ENCODE measurements at places on chromosomes 1 and 21.

DNA sequence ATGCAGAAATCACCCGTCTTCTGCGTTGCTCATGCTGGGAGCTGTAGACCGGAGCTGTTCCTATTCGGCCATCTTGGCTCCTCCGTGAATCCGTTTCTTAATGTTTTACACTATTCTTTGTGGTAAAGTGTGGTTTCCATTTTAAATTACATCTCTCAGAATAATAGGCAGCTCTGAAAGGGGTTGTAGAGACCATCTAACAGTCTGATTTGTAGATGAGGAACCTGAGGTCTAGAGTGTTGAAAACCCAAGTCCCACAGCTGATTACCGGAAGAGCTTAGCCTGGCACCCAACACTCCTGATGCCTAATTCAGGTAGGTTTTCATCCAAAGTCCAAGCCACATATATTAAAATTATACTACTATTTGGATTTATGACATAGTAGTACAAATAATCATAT is 144.0 kb downstream of the LEPR start:
- no peak for DNase-seq
- H3K36me3 ChIP-seq = no peaks in the 10 kb centered on the region
- H3K27ac ChIP-seq = no peak overlapping the region
- no peak overlapping the region for H3K4me3 ChIP-seq
- no peaks in the 10 kb centered on the region for H3K27me3 ChIP-seq

- no peak overlapping the region for H3K4me3 ChIP-seq
- no peaks in the 10 kb centered on the region for H3K27me3 ChIP-seq
- H3K4me1 ChIP-seq = peaks cover 16% of the 10 kb centered on the region
- no peaks in the 10 kb centered on the region for H3K36me3 ChIP-seq
- no peak for DNase-seq
Observed at GRCh38 chr1:149929856-149930255, 2.3 kb upstream of the SF3B4 start.

- no peaks in the 10 kb centered on the region for H3K27me3 ChIP-seq
- peak overlapping the region; percentile 34 for H3K27ac ChIP-seq
- H3K36me3 ChIP-seq = no peaks in the 10 kb centered on the region
- DNase-seq = no peak
- H3K4me3 ChIP-seq = peak overlapping the region; percentile 98
- peaks cover 6% of the 10 kb centered on the region for H3K4me1 ChIP-seq
Observed at GRCh38 chr1:226732856-226733291, 6.2 kb downstream of the ITPKB start.

GRCh38 chr1:109543283-109543987 is 3.8 kb downstream of the GPR61 start:
- H3K27ac ChIP-seq = no peak overlapping the region
- no peaks in the 10 kb centered on the region for H3K27me3 ChIP-seq
- H3K4me1 ChIP-seq = peaks cover 7% of the 10 kb centered on the region
- no peak for DNase-seq
- H3K36me3 ChIP-seq = no peaks in the 10 kb centered on the region
- H3K4me3 ChIP-seq = no peak overlapping the region

GRCh38 chr21:17834639-17835354 is 15.6 kb upstream of the C21orf91 start:
- H3K4me3 ChIP-seq = no peak overlapping the region
- no peak for DNase-seq
- H3K27me3 ChIP-seq = no peaks in the 10 kb centered on the region
- no peaks in the 10 kb centered on the region for H3K4me1 ChIP-seq
- H3K36me3 ChIP-seq = no peaks in the 10 kb centered on the region
- no peak overlapping the region for H3K27ac ChIP-seq

- H3K27me3 ChIP-seq = no peaks in the 10 kb centered on the region
- no peak for DNase-seq
- no peaks in the 10 kb centered on the region for H3K36me3 ChIP-seq
- peaks cover 10% of the 10 kb centered on the region for H3K4me1 ChIP-seq
- no peak overlapping the region for H3K27ac ChIP-seq
Observed at GRCh38 chr1:205980237-205980870, 22.8 kb downstream of the RAB7B start.

- H3K27me3 ChIP-seq = peaks cover 58% of the 10 kb centered on the region
- H3K27ac ChIP-seq = no peak overlapping the region
- H3K4me1 ChIP-seq = no peaks in the 10 kb centered on the region
- no peak for DNase-seq
Observed at GRCh38 chr1:179743679-179744400, 749 bp downstream of the FAM163A start.

DNA sequence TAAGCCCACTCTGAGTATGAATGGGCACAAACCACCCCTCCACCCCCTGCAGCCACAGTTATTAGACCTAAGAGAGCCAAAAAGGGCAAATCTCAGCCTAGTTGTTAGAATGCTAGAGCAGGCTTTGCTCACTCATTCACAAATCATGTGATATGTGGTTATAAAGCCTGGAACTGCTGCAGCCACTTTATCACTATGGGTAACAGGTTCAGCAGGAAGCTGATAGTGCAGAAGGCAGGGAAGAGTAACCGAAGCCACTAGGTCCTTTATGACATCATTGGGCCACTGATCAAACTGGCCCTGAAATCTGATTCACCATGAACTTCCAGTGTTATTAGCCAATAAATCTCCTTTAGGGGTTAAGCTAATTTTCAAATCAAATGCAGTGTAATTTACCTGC is 134.7 kb downstream of the GRIK1 start:
- DNase-seq = no peak
- H3K4me3 ChIP-seq = no peak overlapping the region
- H3K27ac ChIP-seq = no peak overlapping the region
- no peaks in the 10 kb centered on the region for H3K36me3 ChIP-seq

GRCh38 chr1:201886103-201886885 is 2.4 kb upstream of the SHISA4 start:
- no peaks in the 10 kb centered on the region for H3K36me3 ChIP-seq
- H3K27me3 ChIP-seq = no peaks in the 10 kb centered on the region
- no peak for DNase-seq
- no peak overlapping the region for H3K4me3 ChIP-seq

DNA sequence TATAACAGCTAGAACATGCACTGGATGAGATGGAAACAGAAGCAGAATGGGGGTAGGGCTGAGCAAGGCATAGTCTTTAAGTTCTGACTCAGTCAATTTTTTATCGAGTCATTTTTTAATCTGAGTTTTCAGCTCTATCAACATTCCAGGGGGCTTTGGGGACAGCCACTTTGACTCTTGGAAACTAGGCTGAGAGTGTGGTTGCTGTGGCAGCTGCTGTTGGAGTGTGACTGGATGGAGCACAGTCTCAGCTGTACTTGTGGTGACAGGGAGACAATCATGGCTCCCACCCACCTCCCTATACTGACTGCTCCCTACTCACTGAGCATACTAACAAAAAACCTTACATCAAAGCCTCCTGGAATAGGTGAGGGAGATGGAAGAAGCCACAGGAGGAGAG is 25.0 kb downstream of the GJA5 start:
- H3K27me3 ChIP-seq = no peaks in the 10 kb centered on the region
- no peak overlapping the region for H3K27ac ChIP-seq
- H3K4me3 ChIP-seq = no peak overlapping the region

DNA sequence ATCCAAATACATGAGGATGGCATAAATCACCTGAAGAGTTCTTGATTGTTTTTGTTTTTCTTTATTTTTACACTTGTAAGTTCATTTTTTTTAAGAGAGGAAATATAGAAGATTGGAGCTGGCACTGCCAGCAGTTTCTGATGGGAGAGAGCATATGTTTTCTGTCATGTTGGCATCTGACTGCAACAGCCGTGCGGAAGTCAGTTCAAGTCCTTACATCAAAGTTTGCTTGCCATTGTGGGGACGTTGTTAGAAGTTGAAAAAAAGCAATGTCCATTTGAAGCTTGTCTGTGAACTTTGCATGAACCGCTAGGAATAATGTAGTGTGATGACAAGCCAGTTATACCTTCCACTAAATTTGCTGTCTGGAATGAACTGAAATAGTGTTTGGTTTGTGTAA is 126.5 kb upstream of the USH2A start:
- DNase-seq = no peak
- no peak overlapping the region for H3K4me3 ChIP-seq
- no peaks in the 10 kb centered on the region for H3K4me1 ChIP-seq
- H3K27me3 ChIP-seq = no peaks in the 10 kb centered on the region
- no peak overlapping the region for H3K27ac ChIP-seq
- no peaks in the 10 kb centered on the region for H3K36me3 ChIP-seq

DNA sequence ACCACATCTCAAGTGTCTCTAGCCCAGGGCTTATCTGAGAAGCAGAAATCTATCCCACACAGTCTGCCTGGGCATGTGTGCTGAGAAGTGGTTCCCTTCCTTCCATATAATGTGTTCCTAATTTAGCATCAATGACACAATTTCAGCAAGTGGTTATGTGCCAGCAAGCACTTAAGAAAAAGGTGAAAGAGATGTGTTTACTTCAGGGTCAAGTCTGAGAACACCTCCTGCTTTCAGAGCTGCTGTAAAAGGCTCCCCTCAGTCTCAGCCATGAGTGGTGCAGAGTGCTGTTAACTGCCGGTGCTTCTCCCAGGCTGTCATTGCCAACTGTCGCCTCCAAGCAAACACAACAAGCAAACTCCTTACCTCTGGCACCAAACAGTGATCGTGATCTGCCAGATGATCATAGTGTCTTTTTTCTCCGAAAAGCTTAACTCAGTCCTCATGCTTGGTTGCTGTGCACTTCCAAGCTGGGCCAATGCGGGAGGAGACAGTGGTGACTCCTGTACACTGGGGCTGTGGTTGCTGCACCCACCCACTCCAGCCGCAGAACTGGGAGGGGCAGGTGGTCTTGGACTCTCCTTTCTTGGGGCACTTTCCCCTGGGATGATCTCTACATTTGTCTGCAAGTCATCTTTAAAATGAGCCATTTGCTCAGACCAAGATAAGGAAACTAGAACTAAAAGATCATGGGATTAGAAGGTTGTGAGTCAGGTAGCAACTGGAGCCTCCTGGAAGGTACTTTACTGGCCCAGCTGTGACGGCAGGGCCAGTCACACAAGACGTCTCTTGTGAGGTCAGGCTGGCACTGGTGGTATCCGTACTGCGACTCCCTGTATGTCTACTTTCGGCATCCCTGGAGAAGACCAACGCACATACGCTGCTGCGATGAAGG is 32.4 kb downstream of the ATP1A1 start:
- H3K4me3 ChIP-seq = no peak overlapping the region
- no peaks in the 10 kb centered on the region for H3K4me1 ChIP-seq
- DNase-seq = no peak
- H3K27ac ChIP-seq = peak overlapping the region; percentile 8
- H3K27me3 ChIP-seq = no peaks in the 10 kb centered on the region

DNA sequence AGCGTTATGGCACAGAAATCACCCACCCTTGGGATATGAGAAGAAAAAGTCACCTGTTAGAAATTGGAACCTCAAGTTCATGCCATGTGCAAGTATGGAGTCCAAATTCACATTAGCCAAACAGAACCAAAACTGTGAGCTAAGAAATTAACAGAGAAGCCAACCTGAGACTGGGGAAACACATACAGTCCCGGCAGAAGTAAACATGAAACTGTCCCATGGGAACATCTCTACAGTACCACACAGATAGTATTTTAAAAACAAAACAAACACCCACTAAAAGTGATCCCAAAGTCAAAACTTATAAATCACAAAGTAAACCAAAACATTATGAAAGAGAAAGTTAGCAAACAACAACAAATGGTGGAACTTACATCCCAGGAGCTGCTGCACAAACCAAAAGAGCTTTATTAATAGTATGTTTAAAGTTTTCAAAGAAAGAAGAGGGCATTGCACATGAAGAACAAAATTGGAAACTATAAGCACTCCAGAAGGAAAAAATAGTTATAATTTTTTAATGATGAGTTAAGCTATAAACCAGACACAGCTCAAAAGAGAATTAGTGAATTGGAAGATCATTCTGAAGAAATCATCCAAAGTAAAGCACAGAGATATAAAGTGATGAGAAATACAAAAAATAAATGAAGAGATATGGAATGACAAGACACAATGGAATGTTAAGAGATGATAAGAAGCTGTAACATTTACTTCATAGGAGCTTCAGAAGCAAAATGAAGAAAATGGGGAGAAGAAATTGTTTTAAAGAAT is 83.5 kb upstream of the COA6 start:
- no peaks in the 10 kb centered on the region for H3K36me3 ChIP-seq
- H3K27ac ChIP-seq = no peak overlapping the region
- no peak overlapping the region for H3K4me3 ChIP-seq

GRCh38 chr1:8384577-8384976 is 66.7 kb downstream of the SLC45A1 start:
- DNase-seq = no peak
- H3K36me3 ChIP-seq = no peaks in the 10 kb centered on the region
- peaks cover 4% of the 10 kb centered on the region for H3K4me1 ChIP-seq
- H3K27ac ChIP-seq = peak overlapping the region; percentile 10

GRCh38 chr21:31888936-31889371 is 16.1 kb downstream of the HUNK start:
- peak overlapping the region; percentile 62 for H3K27ac ChIP-seq
- no peaks in the 10 kb centered on the region for H3K27me3 ChIP-seq
- H3K4me3 ChIP-seq = peak overlapping the region; percentile 29

DNA sequence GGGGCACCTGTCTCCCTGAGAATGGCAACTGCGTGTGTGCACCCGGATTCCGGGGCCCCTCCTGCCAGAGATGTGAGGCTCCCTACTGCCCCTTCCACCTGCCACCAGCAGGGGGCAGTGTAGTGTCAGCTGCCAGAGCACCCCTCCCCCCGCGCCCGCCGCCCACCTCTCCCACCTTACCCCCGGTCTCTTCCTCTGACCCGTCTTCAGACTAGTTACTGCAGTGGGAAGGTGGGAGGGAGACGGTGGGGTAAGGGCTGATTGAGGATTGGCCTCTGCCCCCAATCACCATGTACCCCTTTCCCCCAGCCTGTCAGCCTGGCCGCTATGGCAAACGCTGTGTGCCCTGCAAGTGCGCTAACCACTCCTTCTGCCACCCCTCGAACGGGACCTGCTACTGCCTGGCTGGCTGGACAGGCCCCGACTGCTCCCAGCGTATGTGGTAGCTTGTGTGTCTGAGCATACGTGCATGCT is 10.1 kb upstream of the LRRC71 start:
- no peak overlapping the region for H3K27ac ChIP-seq
- H3K4me3 ChIP-seq = no peak overlapping the region
- H3K36me3 ChIP-seq = no peaks in the 10 kb centered on the region
- no peaks in the 10 kb centered on the region for H3K4me1 ChIP-seq
- no peak for DNase-seq

DNA sequence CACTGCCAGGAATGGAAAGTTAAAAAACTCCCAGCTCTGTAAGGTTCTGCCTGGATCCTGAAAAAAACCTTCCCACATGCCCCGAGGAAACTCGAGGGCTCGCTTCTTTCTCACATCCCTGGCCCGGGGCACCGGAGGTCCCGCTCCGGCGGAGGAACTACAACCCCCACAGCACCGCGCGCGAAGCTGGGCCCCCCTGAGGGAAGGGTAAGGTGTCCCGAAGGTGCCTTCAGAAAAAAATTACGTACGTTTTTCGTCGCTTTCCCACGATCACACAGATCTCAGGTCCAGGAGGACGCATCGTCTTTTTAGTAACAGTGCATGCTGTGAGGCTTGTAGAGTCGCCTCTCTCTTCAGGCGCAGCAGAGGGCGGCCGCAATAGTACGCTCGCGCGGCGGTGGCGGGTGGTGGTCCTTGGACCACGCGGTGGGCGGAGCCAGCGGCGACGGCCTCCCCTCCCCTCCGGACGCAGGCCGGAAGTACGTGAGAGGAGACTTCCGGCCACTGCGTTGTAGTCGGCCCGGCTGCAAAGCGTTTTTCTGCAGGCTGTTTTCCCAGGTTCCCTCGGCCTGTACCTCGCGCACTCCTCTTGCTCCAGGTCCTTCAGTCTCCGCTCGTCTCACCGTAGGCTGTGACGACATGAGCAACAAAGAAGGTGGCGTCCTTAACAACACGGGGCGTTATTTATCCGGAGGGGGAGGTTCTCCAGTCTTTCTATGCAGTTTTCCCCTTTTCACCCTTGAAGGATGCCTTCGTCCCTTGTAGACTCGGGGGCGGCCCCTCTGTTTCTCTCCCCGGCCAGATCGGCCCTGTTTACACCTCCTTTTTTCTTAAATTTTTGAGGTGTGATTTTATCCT is at the start of gene TSNAX:
TSS of gene TSNAX (plus strand) at position 498 of the 858 bp plus-strand sequence. CDS start at position 640, 142 bp downstream.
- peak within 1 kb of the TSS; percentile 94 for H3K27ac ChIP-seq
- peak within 1 kb of the TSS; percentile 77 for H3K4me3 ChIP-seq
- H3K27me3 ChIP-seq = no peaks in the 10 kb centered on the region
- H3K4me1 ChIP-seq = no peaks in the 10 kb centered on the region
